Activated CD4-positive, alpha-beta T cell treated with anti-CD3 and anti-CD28 coated beads, Interleukin-2, amount 10 ng/mL, durations not matched to agents 7 days and 5 days (primary cell): ENCODE measurements at places on chromosomes 2 and 18. TPM values are rescaled to one million over a fixed set of nuclear protein-coding genes. Genes with fewer than 3 reads are reported as not detected.

The TMEM37 gene
- total RNA-seq, result not detected

The MC4R gene
- not detected for total RNA-seq

The ST6GAL2 gene
- total RNA-seq, result not detected

GRCh38 chr2:109216332-109216731 is 87.3 kb downstream of the SH3RF3 start:
- no peak overlapping the region for H3K27ac ChIP-seq
- H3K36me3 ChIP-seq, result peaks cover 2% of the 10 kb centered on the region

- no peak for DNase-seq
- no peak overlapping the region for H3K27ac ChIP-seq
- H3K27me3 ChIP-seq, result no peaks in the 10 kb centered on the region
- no peaks in the 10 kb centered on the region for H3K4me1 ChIP-seq
- H3K4me3 ChIP-seq, result no peak overlapping the region
- no peaks in the 10 kb centered on the region for H3K36me3 ChIP-seq
Measured at GRCh38 chr2:154374416-154374815, 324.1 kb upstream of the KCNJ3 start.
